ENCODE measurements at places on chromosomes 5 and 9.

DNA sequence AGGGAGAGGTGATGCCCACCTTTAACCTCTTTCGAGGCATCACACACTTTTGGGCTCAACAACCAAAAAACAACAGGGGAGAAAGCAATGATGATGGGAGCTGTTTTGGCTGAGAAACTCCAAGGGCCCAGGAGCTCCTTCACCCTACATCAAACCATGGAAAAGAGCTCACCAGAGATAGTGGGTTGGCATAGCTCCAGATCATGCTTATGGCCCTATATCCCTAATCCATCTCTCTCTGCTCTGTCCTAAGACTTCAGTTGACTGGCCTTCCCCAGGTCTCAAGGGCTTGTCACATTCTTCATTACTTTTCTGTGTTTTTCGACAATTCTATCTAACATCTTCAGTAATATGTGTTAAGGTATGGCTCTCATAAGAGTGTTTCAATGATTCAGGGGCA lies 5.7 kb upstream of the CTSL start:
- DNase-seq = no peak

- DNase-seq = peak; percentile 70
Measured at GRCh38 chr9:84230355-84231145, 110.0 kb downstream of the SLC28A3 start.

- peak; percentile 88 for DNase-seq
Measured at GRCh38 chr5:150486402-150487198, 21.3 kb upstream of the NDST1 start.

DNA sequence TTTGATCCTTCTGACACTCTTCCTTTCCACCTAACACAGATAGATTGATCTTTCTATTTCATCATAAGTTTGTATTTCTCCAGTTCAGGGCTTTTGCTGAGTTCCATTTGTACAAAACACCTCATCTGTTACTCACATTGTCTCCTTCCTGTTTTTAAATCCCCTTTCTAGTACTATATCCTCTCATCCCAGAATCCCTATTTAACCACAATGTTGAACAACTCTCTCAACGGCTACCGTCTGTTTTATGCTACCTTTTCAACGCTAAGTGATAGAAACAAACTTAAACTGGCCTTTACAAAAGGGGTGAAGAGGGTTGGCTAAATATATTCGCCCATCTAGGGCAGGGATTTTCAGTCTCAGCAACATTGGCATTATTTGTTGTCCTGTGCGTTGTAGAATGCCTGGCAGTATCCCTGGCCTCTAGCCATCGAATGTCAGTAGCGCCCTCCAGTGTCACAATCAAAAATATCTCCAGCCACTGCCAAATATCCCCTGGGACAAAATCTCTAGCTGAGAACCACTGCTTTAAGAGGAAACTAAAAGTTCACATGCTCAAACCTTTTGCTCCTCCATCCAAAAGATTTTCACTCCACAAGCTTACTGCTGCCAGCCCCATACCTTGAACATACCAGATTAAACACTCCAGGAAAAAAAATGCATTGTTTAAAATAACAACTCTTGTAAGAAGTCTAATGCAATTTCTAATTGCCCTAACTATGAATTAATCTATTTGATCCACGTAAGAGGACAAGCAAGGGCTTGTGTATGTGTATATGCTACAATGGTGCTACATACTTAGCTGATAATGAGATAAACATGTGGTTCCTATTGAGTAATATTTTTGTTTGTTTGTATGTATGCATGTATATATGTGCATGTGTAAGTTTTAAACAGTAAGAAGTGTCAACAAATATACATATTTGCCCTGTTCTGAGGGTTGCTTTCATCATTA lies 344.0 kb downstream of the PTPRD start:
- peak; percentile 30 for DNase-seq

- no peak for DNase-seq
Measured at GRCh38 chr9:108178318-108178717, 677.5 kb downstream of the ACTL7B start.

GRCh38 chr9:20242510-20243189 lies 379.6 kb downstream of the MLLT3 start:
- no peak for DNase-seq

DNA sequence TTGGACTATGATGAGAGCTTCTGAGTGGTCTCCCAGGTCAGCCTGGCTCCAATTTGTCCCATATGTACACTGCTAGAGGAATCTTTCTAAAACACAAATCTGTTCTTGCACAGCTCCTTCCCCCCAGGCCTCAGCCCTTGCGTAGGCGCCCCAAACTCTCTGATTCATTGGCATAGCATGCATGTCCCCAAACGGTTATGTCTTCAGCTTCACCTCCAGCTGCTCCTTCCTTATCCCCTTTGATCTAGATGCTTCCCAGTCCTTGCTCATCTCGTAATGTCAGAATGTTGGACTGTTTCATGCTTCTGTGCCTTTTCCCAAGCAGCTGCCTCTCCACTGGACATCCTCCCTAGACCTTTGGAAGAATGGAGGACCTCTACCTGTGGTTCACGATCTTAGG lies 60.1 kb upstream of the BASP1 start:
- DNase-seq = no peak

GRCh38 chr9:108746001-108746400 lies 109.8 kb downstream of the ACTL7B start:
- no peak for DNase-seq

- no peak for DNase-seq
Measured at GRCh38 chr9:131781069-131781468, 41.2 kb upstream of the RAPGEF1 start.

- no peak for DNase-seq
Measured at GRCh38 chr9:127426756-127427155, 2.6 kb downstream of the ZNF79 start.

DNA sequence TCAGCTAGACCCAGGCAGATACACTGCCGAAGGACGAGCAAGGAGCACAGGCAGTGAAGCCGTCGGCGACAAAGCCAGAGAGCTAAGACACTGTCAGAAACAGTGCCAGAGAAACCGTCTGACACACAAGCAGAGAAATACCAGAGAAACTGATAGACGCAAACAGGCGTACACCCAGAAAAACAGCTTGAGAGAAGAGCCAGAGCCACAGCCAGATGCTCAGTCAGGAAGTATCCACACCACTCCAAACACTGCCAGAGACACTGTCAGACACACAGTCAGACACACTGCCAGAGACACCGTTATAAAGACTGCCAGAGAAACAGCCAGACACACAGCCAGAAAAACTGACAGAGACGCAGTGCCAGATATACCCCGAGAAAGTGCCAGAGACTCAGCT lies 19.1 kb downstream of the CNTFR start:
- DNase-seq = no peak

DNA sequence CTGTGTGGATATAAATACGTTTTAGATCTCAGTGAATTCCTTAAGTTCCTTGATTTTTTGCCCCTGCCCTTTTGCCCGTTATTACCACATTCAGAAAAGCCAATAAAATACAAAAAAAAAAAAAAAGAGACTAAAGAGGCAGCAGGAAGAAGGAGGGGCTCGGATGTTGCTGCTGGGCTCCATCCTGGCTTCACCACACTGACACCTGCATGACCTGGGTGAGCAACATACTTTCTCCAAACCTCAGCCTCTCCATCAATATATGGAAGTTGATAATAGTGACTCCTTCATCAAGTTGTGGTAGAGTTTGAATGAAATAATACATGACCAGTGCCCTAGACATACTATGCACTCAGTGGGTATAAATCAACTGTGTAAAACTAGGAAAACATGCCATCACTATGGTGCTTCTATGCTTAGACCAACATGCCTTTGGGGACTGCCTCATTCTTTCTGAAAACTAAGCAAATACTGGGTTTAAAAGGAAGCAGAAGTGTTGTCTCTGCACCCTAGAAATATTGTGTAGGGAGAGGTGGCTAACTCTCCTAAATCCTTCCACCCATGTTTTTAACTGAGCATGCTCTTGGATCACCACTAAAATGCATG lies 243.0 kb downstream of the PIK3R1 start:
- no peak for DNase-seq

DNA sequence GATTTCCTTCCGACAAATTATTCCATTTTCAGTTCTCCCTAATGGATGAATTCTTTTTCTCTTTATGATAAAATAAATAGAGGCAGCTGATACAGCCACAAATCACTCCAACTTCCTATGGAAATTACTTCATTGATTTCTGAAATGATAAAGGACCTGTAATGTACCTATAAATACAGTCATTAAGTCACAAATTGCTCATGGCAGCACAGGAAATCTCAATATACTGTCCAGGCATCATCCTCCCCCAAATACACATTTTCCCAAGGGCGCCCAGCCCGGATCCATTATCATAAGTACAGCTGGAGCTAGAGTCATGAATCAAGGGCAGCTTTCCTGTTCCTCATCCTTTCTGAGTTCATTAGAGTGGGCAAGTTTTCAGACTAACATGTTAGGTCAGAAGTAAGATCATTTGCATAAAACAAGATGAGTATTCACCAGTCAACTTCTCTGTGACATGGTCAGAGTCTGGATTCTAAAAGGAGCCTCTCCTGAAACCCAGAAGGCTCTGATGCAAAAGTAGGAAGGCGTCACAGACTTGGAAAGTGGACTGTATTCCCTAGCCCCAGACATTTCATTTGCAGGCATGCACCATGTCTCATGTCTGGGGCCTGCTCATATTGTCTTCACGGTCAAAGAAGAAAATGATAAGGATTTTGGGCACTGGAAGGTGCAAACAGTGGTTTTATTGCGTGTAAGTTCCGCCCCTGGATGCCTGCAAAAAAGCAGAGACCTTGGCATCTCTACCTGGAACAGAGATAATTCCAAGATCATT lies 383.2 kb downstream of the PLK2 start:
- no peak for DNase-seq

- no peak for DNase-seq
Measured at GRCh38 chr5:37532976-37533740, 154.0 kb downstream of the WDR70 start.

- no peak for DNase-seq
Measured at GRCh38 chr5:72106817-72107130, 501 bp upstream of the MAP1B start.

DNA sequence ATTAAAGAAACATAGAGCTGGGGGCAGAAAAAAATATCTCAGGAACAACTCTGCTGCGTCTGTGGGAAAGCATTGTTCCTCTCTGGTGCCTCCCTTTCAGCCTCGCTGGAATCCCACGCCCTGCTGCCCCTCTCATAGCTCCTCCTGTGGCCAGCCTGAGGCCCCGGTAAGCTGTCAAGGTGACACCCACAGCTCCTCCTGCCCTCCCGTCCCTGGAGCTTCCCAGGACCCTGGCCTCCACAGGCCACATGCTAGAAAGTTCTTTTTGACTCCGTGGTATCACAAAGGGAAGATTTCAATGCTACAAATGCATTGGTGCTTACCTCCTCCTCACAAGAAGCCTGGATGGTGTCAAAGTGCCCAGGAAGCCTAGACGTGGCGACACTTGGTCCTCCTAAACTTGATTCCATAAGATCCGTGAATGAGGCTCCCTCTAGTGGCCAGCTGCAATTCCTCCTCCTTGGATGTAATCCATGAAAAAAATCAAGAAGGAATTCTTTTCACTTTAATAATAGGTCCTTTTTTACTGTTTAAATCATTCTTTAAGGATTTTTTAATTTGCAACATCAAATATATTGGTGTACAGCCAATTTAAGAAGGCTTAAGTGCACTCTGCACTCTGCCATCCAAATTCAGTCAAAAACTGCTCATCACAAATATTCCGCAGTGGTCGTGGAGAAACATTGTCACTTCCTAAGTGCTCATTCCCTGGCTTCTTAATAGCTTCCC lies 104.9 kb downstream of the CFAP90 start:
- DNase-seq = peak; percentile 62

DNA sequence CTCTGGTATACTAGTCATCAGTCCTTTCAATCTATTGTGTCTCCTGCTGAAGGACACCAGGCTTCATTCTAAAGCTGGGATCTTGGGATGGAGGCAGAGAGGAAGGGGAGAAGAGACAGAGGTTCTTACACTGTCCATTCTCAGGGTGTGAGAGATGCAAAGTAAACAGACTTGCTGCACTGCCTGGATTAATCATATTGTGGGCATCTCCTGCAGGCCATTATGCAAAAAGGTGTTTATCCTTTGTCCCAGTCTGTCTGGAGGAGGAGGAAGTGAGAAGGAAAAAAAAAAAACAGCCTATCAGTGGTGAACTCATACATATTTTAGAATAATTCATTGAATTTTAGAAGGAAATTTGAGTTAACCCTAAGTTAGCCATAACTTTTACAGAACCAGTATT lies 92.9 kb upstream of the TNPO1 start:
- DNase-seq = no peak

GRCh38 chr9:113785334-113785733 lies 90.8 kb upstream of the ZNF618 start:
- DNase-seq = no peak

GRCh38 chr5:55551358-55551757 lies 16.6 kb upstream of the PLPP1 start:
- no peak for DNase-seq

GRCh38 chr5:17221843-17222636 lies 4.6 kb downstream of the BASP1 start:
- peak; percentile 29 for DNase-seq

DNA sequence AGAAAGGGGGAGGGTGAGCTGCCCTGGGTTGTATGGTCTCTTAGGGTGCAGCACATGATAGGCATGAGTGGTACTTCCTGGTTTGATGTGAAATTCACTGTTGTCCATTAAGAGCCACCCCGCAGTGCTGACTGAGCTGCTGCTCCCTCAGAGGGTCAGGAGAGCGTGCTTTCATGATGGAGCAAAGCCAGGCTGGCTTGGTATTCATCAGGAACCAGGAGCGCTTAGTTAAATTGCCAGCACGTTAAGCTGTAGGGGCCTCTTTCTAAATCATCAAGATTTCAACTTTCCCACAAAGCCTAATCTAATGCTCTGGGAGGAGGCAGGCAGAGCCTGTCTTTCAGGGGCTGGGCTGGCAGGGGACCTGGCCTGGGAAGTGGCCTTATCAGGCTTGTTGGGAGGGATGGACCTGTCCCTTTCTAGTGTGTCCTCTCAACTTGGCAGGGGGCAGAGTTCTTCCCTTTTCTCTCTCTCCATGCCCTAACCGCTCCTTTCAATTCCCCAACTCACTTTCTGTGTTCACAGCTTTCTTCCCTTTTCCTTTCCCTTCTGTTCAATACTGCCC lies 7.9 kb downstream of the CYSTM1 start:
- DNase-seq = no peak

DNA sequence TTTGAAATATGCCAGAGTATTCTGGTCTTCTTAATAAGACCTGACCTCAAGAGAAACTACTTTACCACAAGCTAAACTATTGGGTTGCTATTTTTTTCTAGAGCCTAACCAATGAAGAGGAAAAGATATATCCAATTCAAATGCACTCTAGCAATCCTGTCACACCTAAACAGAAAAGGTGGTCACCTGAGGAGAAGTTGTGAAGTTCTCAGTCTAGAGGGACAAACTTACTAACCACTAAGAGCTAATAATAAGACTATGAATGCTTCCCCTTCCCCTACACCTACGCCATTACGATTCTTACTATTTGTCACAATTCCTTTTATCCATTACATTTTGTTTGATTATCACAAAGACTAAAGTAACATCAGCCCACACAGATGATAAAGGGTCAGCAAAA lies 29.7 kb downstream of the RLN2 start:
- no peak for DNase-seq

- no peak for DNase-seq
Measured at GRCh38 chr9:81653240-81653639, 36.1 kb downstream of the TLE1 start.

Measured in right hindlimb (tissue), 1 donor.